Fibroblast of the conjunctiva (primary cell): ENCODE measurements at places on chromosomes 7 and 10.

- no peak for DNase-seq
These were observed 2.6 kb upstream of the HOXA9 start for GRCh38 chr7:27167916-27168264.

- DNase-seq, result no peak
These were observed 192.9 kb downstream of the EVX1 start for GRCh38 chr7:27435461-27435860.

GRCh38 chr7:3697472-3697871 lies 396.4 kb downstream of the SDK1 start:
- DNase-seq, result no peak

- DNase-seq, result peak; percentile 80
These were observed 173.3 kb downstream of the SLC16A9 start for GRCh38 chr10:59536167-59537014.

DNA sequence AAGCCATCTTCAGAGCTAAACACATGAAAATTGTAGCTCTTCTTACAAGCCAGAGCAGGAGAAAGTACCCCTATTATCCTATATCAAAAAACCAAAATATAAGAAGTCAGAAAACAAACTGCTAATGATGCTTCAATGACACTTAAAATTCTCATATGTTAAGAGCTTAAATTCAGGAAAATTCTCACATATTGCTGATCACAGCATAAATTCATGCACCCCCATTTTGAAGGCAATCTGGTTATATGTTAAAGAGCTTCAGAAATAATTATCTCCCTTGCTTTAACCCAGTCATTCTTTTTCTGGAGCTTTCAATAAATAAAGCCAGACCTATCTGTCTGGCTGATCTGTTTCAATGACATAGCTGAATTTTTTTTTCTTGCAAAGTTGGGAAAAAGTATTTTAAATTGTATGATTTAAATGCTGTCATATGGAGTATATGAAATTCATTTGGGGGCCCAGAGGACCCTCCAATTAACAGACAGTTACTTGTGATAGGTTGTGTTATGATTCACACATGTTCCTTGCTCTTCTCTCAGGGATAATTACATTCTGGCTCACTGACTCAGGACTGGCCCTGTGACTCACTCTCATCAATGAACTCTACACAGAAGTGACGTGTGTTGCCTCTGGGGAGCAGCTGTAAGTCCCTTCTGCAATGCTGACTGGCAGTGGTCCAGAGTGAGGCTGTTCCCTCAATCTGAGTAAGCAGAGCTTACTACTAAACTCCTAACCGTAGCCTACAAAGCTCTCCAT lies 85.2 kb downstream of the HGF start:
- peak; percentile 100 for DNase-seq

DNA sequence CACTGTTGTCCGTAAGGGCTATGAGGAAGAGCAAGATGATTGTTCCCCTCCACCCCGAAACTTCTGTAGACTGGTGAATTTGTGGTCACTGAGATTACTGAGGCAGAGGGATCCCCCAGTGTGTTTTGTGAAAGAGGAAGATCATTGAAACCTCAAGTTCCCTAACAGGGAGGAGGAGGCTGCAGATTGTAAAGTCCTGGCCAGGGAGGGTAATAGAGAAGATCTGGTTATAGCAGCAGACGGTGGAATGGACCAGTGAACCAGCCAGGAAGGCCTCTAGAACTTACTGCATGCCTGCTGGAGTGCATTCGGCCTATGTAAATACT lies 31.1 kb downstream of the LMTK2 start:
- no peak for DNase-seq

- no peak for DNase-seq
These were observed 20.9 kb downstream of the RGS10 start for GRCh38 chr10:119521443-119522204.

GRCh38 chr7:146397141-146397540 lies 280.5 kb downstream of the CNTNAP2 start:
- DNase-seq, result no peak
